ENCODE measurements at places on chromosomes 1 and 21. TPM values are rescaled to one million over a fixed set of nuclear protein-coding genes. Genes with fewer than 3 reads are reported as not detected.

- no peak for DNase-seq
These were observed 259.3 kb upstream of the SGIP1 start for GRCh38 chr1:66274634-66275033.

STX12 gene
- 22.0 TPM for total RNA-seq

DNA sequence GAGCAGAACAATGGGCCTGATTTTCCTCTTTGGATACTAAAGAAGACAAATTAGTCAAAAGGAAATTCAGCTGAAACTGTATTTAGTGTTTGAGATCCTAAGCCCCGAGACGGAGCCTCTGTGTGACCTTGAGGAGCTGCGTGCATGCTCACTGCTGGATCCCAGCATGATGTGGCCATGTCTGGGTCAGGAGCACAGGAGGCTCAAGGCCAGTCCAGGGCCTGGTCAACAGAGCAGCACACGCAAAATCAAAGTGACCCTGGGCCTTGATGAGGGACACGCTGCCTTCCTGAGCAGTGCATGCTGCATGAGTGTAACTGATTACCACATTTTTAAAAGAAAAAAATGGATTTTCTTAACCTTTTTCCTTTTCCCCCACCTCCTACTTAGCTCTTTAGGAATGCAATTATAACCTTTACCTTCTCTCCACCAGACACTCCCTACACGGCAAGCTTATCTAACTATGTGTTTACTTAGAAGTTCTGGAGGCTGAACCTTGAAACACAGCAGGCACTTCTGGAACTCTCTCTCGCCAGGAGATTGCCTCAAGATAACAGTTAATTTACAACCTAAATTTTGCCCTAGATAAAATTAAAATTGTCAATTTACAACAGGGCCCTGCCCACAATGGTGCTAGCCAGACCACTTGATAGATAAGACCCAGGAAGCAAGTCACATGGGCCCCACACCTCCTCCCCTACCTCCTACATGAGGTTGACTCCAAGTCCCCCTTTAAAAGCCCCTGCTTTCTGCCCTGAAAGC, 144.6 kb downstream of the LRIG2 start:
- DNase-seq = no peak

DNA sequence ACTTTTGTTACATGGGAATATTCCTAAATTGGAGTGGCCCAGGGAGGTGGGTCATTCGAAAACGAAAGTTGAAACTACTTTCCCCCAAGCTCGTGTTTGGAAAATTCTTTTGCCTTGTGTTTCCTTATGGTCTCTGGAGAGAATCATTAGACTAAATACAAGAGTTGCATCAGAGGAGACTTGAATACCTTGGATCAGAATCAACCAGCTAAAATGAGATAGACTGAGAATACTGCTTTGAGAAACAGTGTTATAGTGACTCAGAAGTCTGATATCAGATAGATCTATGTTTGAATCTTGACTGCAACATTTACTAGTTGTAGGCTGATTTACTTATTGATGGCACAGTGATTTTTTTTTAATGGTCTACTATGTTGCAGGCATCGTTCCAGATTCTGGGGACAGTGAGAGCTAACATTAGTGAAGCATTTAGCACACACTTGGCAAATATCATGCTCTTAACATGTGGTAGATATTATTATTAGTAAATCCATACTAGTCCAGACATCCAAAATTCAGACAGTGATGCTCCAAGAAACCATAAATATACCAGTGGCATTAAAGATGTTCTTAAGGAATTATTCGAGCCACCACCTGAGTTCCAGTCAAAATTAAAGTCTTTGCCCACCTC, 12.9 kb upstream of the ACTN2 start:
- no peak for DNase-seq

DNA sequence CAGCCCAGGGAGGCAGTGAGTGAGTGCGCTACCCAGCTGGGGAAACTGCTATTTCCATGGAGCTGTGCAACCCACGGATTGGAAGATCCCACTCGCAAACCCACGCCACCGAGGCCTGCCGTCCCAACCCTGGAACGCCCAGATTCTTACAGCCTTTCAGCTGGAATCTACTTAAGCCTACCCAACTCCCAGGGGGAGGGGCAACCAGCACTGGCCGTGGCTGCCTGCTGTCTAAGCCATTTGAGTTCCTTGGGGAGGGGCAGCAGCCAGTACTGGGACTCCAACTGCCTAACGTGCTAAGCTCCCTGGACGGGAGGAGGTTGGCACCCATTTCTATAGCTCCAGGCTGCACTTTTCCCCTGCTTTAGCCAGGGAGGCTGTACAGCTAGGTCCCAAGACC, 27.1 kb upstream of the ZNF669 start:
- no peak for DNase-seq

KCNA3 gene
- total RNA-seq = 38.1 TPM

DNA sequence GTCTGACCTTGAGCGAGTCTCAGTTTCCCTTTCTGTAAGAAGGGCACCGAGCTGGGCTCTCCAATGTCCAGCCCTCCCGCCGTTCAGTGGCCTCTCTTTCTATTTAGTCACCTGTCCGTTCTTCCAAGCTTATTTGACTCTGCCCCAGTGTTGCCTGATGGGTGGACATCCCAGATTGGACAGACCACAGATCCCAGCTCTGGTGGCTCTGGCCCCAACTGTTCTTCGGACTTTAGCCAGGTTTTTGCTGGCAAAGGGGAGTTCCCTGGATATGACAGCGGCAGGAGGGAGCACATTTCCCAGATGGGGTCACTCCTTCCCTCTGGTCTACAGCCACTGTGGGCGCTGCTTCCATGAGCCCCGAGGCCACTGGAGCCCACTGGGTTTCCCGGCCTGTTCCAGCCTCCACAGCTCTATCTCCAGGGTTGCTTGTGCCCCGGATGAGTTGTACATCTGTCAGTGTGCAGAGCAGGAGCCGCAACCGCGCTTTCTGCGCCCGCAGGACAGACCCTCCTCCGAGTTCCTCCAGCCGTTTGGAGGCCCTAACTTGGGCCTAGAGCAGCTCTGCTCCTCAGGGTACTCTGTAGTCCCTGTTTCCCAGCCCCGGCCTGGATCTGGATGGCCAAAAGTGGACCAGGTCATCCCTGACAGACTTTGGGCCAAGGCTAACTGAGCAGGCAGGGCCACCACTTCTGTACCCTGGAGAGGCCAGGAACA, 3.8 kb downstream of the DMBX1 start:
- no peak for DNase-seq

DNA sequence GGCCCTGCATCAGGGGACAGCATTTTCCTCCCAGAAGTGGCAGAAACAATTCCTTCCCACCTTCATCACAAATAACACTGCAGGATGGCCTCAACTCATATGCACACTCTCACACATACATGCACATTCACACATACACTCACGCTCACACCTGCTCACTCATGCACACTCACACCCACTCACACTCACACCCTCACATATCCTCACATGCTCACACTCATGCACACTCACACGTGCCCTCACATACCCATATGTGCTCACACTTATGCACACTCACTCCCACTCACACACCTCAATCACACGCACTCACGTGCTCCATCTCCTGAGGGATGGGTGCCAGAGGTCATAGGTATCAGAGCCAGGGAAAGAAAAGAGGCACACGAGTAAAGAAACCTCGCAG, 77.1 kb downstream of the NFASC start:
- no peak for DNase-seq

- DNase-seq = no peak
These were observed 121.3 kb downstream of the MAST2 start for GRCh38 chr1:45924736-45925135.

DNA sequence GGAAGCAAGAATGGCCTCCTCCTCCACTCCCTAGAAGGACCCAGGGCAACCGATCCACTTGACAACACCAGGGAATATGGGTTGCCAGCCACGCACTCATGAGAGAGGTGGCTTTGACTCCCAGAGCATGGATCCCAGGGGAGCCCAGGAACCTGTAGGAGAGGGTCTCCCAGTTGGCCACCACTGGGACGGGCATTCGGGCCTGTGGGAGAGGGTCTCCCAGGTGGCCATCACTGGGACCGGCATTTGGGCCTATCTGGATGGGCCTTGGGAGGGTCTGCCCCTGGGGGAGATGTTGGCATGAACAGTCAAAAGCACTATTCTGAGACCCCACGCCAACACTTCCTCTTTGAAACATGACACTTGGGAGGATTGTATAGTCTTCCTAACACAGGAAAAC, 565 bp downstream of the TFF1 start:
- DNase-seq = no peak

DNA sequence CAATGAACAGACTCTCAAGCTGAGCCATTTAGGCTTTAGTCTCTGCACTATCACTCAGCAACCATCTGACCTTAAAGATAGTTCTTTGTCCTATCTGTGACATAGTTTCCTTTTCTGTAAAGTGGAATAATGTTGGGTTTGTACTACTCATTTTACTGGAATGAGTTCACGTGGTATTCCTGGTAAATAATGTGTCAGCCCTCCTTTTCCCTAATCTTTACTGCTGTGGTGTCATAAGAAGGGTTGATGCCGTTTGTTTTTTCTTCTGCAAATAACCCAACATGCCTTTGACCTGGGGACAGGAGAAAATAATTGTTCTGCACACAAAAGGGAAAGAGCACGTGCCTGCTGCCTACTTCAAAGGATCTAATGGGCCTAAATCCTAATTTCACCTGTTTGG, 297.8 kb downstream of the BRINP3 start:
- DNase-seq = no peak

NTMT2 gene
- total RNA-seq = not detected

CDA gene
- total RNA-seq = not detected

FCGR2B gene
- total RNA-seq = not detected

DNA sequence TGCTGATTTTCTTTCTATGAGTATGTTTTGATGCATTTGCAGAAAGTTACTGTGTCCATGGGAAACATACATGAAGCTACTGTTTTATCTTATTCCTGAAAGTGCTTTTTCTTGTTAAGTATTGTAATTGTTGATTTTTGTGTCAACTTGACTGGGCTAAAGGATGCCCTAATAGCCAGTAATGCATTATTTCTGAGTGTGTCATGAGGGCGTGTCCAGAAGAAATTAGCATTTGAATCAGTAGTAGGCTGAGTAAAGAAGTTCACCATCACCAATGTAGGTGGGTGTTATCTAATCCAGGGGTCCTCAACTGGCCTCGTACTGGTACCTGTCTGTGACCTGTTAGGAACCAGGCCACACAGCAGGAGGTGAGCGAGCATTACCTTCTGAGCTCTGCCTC, 760.2 kb downstream of the PLA2G4A start:
- no peak for DNase-seq

All from activated T-helper 1 cell treated with anti-CD3 and anti-CD28 coated beads, Interleukin-12 subunit alpha, Interleukin-12 subunit beta, Interleukin-2, Interleukin-4 antibody, amounts not matched to agents 30 ng/mL and 10 ng/mL and 1 ng/mL, durations not matched to agents 14 hours and 24 hours and 36 hours (primary cell).